ENCODE measurements at places on chromosomes 5 and 9. TPM values are rescaled to one million over a fixed set of nuclear protein-coding genes. Genes with fewer than 3 reads are reported as not detected.

DNA sequence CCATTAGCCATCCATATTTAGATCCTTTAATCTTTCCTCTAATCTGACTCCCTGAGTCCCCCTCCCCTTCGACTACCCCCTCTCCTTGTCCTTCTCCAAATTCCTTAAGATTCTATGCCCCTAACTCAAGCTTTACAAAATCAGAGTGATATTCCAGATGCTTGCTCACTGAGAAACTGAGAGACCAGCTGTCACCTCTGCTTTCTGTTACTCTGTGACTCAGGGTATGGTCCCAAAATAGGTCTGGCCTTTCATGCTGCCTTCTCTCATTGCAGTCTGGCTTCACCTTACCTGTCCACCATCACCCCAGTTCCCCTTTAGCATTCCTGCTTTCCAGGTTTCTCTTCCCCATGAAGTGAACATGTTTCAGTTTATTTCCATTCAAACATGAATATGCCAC, 383.3 kb upstream of the SLC30A5 start:
- H3K4me1 ChIP-seq = peaks cover 21% of the 10 kb centered on the region
- H3K27me3 ChIP-seq = no peaks in the 10 kb centered on the region
- H3K36me3 ChIP-seq = no peaks in the 10 kb centered on the region
- H3K27ac ChIP-seq = peak overlapping the region; percentile 78
- no peak overlapping the region for H3K4me3 ChIP-seq
- no peak for DNase-seq

The GRM6 gene
- not detected for total RNA-seq

DNA sequence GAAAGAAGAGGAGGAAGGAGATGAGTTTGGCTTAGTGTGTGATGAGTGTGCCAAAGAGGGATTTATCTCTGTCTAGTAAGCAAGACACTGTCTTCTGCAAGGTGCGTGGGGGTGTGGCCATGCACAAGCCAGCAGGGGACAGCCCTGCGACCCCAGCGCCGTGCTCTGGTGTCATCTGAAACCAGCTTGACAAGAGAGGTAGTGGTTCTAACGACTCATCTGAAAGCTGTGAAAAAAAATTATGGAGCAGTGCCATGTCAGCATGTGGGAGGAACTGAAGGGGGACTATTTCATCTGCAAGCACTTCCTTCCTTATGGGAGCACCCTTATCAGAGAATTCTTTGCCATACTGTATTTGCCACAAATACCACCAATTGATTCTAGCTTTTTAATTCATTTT, 398.6 kb downstream of the PSAT1 start:
- H3K27me3 ChIP-seq = no peaks in the 10 kb centered on the region
- no peak for DNase-seq
- no peaks in the 10 kb centered on the region for H3K36me3 ChIP-seq
- no peak overlapping the region for H3K4me3 ChIP-seq
- H3K27ac ChIP-seq = no peak overlapping the region
- H3K4me1 ChIP-seq = no peaks in the 10 kb centered on the region

The PAX5 gene
- 10.1 TPM for total RNA-seq

- DNase-seq = no peak
- H3K4me3 ChIP-seq = no peak overlapping the region
- no peaks in the 10 kb centered on the region for H3K27me3 ChIP-seq
- no peak overlapping the region for H3K27ac ChIP-seq
- H3K36me3 ChIP-seq = no peaks in the 10 kb centered on the region
Observed at GRCh38 chr5:104965006-104965405, 1402.4 kb upstream of the NUDT12 start.

- no peaks in the 10 kb centered on the region for H3K36me3 ChIP-seq
- H3K27me3 ChIP-seq = no peaks in the 10 kb centered on the region
- no peak for DNase-seq
- no peaks in the 10 kb centered on the region for H3K4me1 ChIP-seq
- no peak overlapping the region for H3K4me3 ChIP-seq
Observed at GRCh38 chr9:105973951-105974351, 279.6 kb downstream of the TMEM38B start.

DNA sequence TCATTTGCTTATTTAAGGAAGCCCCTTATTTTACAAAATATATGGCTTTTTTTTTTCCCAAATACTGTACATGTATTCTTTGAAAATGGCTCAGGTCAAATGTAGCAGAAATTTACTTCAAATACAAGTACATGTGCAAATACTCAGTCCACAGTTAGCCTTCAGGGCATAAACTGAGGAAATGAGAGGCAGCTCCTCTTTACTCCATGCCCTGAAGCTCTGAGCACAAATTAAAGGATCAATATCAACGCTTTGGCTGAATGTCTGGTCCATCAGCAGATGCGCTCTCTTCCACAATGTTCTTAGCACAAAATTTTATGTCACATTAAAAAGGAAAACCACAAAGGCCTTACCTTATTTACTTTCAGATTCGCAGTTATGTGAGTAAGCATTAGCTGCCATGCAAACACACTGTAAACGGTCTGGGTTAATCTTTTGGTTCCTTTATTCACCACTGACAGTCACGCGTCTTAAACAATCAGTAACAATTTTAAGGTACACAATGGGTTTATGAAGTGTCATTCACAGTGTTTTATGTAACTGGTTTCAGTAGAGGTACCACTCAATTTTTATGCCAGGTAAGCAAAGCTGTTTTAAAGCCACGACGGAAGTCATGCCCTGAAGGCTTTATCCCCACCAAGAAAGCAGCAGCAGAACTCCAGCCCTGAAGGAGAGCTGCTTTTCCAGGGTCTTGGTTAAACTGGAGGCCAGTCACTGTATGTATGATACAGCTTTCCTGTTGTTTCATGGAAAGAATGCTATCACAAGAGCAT, 103.4 kb downstream of the OTULIN start:
- DNase-seq = no peak
- H3K36me3 ChIP-seq = peaks cover 4% of the 10 kb centered on the region
- no peak overlapping the region for H3K4me3 ChIP-seq
- no peaks in the 10 kb centered on the region for H3K27me3 ChIP-seq
- peak overlapping the region; percentile 14 for H3K27ac ChIP-seq
- peaks cover 21% of the 10 kb centered on the region for H3K4me1 ChIP-seq

The JAKMIP2 gene
- total RNA-seq = 4.1 TPM

DNA sequence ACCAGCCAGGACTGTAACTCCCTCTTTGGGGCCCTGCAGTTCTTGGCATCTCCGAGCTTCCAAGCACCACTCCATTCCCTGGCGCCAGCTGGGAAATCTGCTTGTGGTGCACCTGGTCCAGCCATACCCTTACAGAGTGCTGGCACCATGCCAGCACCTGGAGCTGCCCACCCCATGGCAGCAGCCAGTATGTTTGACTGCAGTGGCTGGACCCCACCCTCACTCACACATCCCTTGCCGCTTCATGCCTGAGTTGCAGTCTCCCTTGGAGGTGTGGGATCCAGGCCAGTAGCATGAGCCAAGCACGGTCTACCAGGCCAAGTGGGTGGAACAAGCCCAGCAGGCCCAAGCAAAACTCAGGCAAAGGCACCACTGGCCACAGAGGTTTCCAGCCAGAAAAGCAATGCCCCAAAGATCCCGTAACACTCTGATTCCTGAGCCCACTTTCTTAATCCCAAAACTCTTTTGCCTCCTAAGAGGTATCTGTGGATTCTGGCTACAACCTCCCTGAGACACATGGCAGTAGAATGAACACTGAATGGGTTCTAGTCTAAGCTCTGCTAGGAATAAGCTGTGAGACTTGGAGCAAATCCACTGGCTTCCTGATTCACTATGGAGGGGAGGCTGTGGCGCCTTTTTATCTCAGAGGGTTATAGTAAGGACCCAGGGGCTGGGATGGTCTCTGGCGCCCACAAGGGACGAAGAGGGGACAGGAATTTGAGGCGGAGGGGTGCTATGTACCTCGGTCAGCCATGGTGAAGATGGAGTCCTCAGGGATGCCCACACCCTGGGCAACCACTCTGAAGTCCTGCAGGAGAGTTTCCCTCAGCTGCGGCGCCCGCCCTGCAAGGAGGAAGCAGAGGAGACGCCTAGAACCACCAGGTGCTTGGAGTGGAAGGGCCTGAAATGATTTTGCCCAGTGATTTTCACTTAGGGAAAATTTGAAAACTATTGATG, 5.6 kb downstream of the AMBP start:
- peaks cover 30% of the 10 kb centered on the region for H3K27me3 ChIP-seq
- H3K36me3 ChIP-seq = peaks cover 2% of the 10 kb centered on the region
- DNase-seq = no peak
- no peak overlapping the region for H3K4me3 ChIP-seq

DNA sequence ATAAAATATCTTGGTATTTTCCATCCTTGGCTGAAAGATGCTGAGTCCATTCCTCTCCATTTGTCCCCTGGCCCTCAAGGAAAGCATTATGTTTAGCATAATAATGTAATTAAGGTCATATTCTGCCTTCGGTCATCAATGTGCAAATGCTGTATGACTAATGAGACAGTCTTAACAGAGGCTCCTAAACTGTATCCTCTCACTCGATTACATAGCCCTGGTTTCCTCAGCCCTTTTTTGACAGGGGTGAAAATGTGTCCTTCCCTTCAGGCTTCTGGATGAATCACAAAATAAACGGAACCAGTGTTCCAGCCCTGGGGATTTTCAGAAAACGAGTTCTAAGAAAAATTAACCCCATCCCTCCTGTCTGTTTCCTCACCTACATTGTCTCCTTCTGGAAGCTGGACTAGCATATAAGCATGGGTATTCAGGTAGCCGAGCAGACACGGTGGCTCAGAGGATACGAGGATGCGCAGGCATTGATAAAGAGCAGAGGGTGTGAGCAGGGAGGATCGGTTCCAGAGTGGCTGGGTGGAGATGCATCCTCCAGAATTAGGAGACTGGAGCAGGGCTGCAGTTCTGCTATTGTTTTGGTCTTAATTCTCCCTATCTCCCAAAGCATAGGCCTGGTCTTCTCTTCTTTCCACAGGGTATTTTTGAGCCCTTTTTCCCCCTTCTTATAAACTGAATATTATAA, 742.9 kb downstream of the TLR4 start:
- no peak for DNase-seq
- H3K4me1 ChIP-seq = no peaks in the 10 kb centered on the region
- H3K27me3 ChIP-seq = no peaks in the 10 kb centered on the region
- no peak overlapping the region for H3K27ac ChIP-seq

The GRXCR2 gene
- total RNA-seq = not detected

GRCh38 chr5:157750320-157750719, 6.8 kb downstream of the LSM11 start:
- DNase-seq = no peak
- H3K36me3 ChIP-seq = no peaks in the 10 kb centered on the region
- H3K27ac ChIP-seq = no peak overlapping the region
- H3K27me3 ChIP-seq = no peaks in the 10 kb centered on the region
- peaks cover 12% of the 10 kb centered on the region for H3K4me1 ChIP-seq

The CTSL gene
- 3.4 TPM for total RNA-seq

The CDKN2A gene
- 5.7 TPM for total RNA-seq

The ZDHHC11B gene
- total RNA-seq = 31.2 TPM

GRCh38 chr9:127723444-127723843, 7.6 kb downstream of the TTC16 start:
- H3K36me3 ChIP-seq = no peaks in the 10 kb centered on the region
- peaks cover 19% of the 10 kb centered on the region for H3K4me1 ChIP-seq
- DNase-seq = no peak

DNA sequence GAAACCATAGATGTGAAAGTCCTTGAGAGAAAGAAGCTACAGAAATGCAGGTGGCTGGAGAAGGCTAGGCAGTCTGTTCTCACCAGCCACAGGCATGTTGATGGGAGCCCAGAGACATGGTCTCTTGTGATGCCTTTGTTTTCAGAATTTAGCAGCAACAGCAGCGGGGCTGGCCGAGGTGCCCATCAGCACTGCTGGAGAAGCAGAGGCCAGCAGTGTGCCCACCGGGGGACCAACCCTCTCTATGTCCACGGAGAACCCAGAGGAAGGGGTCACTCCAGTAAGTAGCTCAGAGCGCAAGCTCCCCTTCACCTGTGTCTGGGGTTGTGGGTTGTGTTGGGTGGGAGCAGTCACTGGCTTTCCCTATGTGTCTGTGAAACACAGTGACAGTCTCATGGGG, 59.6 kb downstream of the COL15A1 start:
- DNase-seq = no peak
- H3K27ac ChIP-seq = no peak overlapping the region
- H3K36me3 ChIP-seq = peaks cover 7% of the 10 kb centered on the region
- H3K27me3 ChIP-seq = peaks cover 18% of the 10 kb centered on the region
- no peak overlapping the region for H3K4me3 ChIP-seq

- no peaks in the 10 kb centered on the region for H3K36me3 ChIP-seq
- peaks cover 16% of the 10 kb centered on the region for H3K27me3 ChIP-seq
- no peak for DNase-seq
- H3K4me3 ChIP-seq = no peak overlapping the region
Observed at GRCh38 chr9:108746864-108747263, 108.9 kb downstream of the ACTL7B start.

Measured in T-helper 17 cell (primary cell).